ENCODE measurements at places on chromosomes 13 and 19. TPM values are rescaled to one million over a fixed set of nuclear protein-coding genes. Genes with fewer than 3 reads are reported as not detected.

- H3K4me3 ChIP-seq, result no peak overlapping the region
- H3K4me1 ChIP-seq, result no peaks in the 10 kb centered on the region
- no peak overlapping the region for H3K27ac ChIP-seq
- no peaks in the 10 kb centered on the region for H3K27me3 ChIP-seq
Measured at GRCh38 chr13:78576261-78576660, 27.1 kb downstream of the POU4F1 start.

GRCh38 chr13:60267498-60268202, 103.9 kb upstream of the DIAPH3 start:
- H3K4me3 ChIP-seq, result no peak overlapping the region
- no peak overlapping the region for H3K27ac ChIP-seq
- no peaks in the 10 kb centered on the region for H3K27me3 ChIP-seq
- H3K36me3 ChIP-seq, result no peaks in the 10 kb centered on the region
- H3K4me1 ChIP-seq, result no peaks in the 10 kb centered on the region

- peak; percentile 40 for DNase-seq
- H3K4me1 ChIP-seq, result peaks cover 20% of the 10 kb centered on the region
- no peaks in the 10 kb centered on the region for H3K36me3 ChIP-seq
- no peaks in the 10 kb centered on the region for H3K27me3 ChIP-seq
- H3K4me3 ChIP-seq, result peak overlapping the region; percentile 63
Measured at GRCh38 chr19:571566-571974, 826 bp upstream of the BSG start.

DNA sequence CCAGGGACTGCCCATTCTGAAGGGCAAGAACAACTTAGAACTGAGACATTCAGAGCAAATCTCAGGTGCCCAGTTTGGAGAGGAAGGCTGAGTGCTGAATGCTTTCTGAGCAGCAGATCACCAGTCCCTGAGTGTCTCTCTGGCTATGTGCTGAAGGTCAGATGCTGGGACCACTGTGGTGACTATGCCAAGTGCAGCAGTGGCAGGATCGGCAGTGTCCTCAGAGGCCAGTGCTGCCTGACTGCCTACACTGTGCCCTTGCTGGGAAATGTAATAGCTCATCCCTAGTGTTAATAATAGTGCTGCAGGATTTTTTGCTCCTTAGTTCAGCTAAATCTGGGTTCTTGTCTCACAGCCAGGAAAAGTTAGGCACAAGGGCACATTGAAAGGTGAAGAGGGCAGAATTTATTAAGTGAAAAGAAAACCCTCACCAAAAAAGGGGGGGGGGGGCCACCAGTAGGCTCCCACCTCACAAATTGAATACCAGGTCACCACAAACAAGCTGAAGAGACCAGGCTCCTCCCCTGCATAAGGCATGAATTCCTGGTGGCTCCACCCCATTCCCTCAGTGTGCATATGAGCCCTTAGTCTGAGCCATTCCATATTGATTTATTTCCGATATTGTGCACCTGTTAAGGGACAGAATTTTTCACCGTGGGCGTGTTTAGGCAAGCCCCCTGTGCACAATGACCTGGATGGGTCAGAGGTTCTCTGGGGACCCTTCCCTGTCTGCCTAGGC, 18.5 kb downstream of the RFXAP start:
- no peaks in the 10 kb centered on the region for H3K4me1 ChIP-seq
- H3K27me3 ChIP-seq, result no peaks in the 10 kb centered on the region

- peak; percentile 28 for DNase-seq
- H3K27me3 ChIP-seq, result no peaks in the 10 kb centered on the region
- H3K4me3 ChIP-seq, result no peak overlapping the region
- no peaks in the 10 kb centered on the region for H3K4me1 ChIP-seq
- H3K36me3 ChIP-seq, result no peaks in the 10 kb centered on the region
- H3K27ac ChIP-seq, result no peak overlapping the region
Measured at GRCh38 chr13:40371531-40372125, 294.8 kb downstream of the FOXO1 start.

- H3K36me3 ChIP-seq, result no peaks in the 10 kb centered on the region
- peaks cover 26% of the 10 kb centered on the region for H3K27me3 ChIP-seq
- peaks cover 5% of the 10 kb centered on the region for H3K4me1 ChIP-seq
- no peak overlapping the region for H3K4me3 ChIP-seq
Measured at GRCh38 chr19:35556846-35557538, 6.5 kb downstream of the ATP4A start.

GRCh38 chr19:33960566-33960965, 163.9 kb downstream of the KCTD15 start:
- DNase-seq, result no peak
- no peaks in the 10 kb centered on the region for H3K27me3 ChIP-seq
- no peaks in the 10 kb centered on the region for H3K4me1 ChIP-seq
- no peak overlapping the region for H3K4me3 ChIP-seq

DNA sequence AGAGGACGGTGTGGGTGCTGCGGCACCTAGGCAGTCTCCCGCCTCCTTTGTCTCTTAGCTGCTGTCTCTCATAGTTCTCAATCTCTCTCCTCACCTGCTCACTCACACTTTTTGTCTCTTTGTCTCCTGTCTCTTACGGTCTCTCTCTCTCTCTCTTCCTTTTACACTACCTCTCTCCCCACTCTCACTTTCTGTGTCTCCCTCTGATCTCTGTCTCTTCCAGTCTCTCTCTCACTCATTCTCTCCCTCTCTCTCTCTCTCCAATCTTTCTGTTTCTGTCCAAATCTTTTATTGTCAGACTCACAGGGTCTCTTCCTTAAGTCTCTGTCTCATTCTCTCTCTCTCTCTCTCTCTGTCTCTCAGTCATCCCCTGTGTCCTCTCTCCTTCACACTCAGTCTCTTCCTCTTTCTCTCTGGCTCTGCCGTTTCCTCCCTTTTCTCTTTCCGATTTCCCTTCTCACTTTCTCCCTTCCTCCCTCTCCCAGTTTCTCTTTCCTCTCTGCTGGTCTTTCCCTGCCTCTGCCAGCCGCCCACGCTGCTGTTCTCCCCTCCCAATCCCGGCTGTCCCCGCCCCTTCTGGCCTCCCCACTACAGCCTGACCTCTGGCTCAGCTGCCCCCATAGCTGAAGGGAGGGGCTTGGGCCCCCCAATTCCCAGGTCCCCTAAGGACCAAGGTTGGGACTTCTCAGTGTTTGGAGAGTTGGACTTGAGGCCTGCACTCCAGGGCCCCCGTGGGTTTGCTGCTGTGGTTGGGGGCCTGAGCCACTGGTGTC, at the start of gene PLEKHA4:
PLEKHA4 (minus strand) TSS at position 504 of the 773 bp plus-strand sequence. CDS start 997 bp downstream, outside the sequence.
- peak within 1 kb of the TSS; percentile 64 for H3K4me3 ChIP-seq
- no peaks in the 10 kb centered on the region for H3K27me3 ChIP-seq
- peak within 1 kb of the TSS; percentile 86 for H3K27ac ChIP-seq
- peaks cover 10% of the 10 kb centered on the region for H3K36me3 ChIP-seq

GRCh38 chr13:43751624-43752023, 35.1 kb downstream of the ENOX1 start:
- no peak overlapping the region for H3K27ac ChIP-seq
- DNase-seq, result no peak
- no peaks in the 10 kb centered on the region for H3K27me3 ChIP-seq
- H3K4me3 ChIP-seq, result no peak overlapping the region

GRCh38 chr19:11425719-11426457, 6.8 kb upstream of the RGL3 start:
- no peak for DNase-seq
- no peaks in the 10 kb centered on the region for H3K36me3 ChIP-seq
- no peaks in the 10 kb centered on the region for H3K4me1 ChIP-seq

- no peaks in the 10 kb centered on the region for H3K36me3 ChIP-seq
- no peak overlapping the region for H3K27ac ChIP-seq
- no peaks in the 10 kb centered on the region for H3K27me3 ChIP-seq
- peak; percentile 30 for DNase-seq
- no peaks in the 10 kb centered on the region for H3K4me1 ChIP-seq
Measured at GRCh38 chr13:105763851-105764250, 771.6 kb downstream of the EFNB2 start.

- no peak for DNase-seq
- no peak overlapping the region for H3K4me3 ChIP-seq
- no peaks in the 10 kb centered on the region for H3K36me3 ChIP-seq
- peaks cover 2% of the 10 kb centered on the region for H3K4me1 ChIP-seq
- no peaks in the 10 kb centered on the region for H3K27me3 ChIP-seq
Measured at GRCh38 chr13:50715402-50716146, 127.9 kb downstream of the DLEU7 start.

- DNase-seq, result no peak
- H3K27ac ChIP-seq, result no peak overlapping the region
- no peak overlapping the region for H3K4me3 ChIP-seq
- H3K27me3 ChIP-seq, result no peaks in the 10 kb centered on the region
- peaks cover 2% of the 10 kb centered on the region for H3K36me3 ChIP-seq
Measured at GRCh38 chr19:58355215-58355796, 2.0 kb upstream of the A1BG start.

DNA sequence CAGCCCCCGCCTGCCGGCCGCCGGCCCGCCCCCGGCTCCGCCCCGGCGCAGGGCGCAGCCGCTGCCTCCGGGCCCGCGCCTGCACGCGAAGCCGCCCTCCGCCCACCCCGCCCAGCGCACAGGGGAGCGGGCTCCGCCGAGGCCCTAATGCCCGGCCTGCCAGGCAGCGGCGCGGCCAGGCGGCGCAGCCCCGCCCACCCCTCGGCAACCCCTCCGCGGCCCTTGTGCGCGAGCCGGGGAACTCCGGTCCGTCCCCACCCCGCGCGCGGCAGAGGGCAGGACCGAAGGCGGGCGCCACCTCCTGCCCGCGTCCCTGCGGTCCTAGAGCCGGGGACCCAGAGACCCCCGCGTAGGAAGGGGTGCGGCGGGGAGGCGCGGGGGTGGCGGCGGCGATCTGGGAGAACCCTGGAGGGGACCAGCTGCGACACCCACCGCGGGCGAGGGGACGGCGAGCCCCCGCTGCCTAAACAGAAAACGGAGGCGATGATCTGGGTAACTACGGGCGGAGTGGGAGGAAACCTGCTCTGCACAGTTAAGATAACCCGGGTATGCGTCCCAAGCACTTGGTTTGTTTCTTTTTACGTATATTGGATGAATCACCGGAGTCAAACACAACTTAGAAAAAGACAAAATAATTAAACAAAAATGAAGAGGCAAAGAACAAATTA, 350 bp upstream of the USP12 start:
- H3K4me1 ChIP-seq, result peaks cover 7% of the 10 kb centered on the region
- H3K4me3 ChIP-seq, result peak overlapping the region; percentile 62
- DNase-seq, result peak; percentile 91
- peak overlapping the region; percentile 89 for H3K27ac ChIP-seq
- no peaks in the 10 kb centered on the region for H3K27me3 ChIP-seq

- H3K36me3 ChIP-seq, result no peaks in the 10 kb centered on the region
- DNase-seq, result peak; percentile 42
- H3K27ac ChIP-seq, result no peak overlapping the region
- H3K4me1 ChIP-seq, result no peaks in the 10 kb centered on the region
- no peaks in the 10 kb centered on the region for H3K27me3 ChIP-seq
Measured at GRCh38 chr13:28346154-28346553, 148.8 kb downstream of the FLT1 start.

DNA sequence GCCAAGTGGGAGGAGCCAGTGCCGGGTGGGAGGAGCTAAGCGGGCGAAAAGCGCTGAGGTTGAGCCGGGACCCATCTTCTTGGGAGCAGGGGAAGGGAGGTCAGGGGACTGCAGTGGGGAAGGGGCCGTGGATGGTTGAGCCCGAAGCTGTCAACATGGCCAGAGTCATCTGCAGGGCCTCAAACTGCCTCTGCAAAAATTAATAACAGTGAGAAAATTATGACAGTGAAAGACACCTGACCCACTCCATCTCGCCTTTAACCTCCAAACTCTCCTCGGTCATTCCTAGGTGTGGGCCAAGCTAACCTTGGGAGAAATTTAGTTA, 30.1 kb downstream of the ZNF557 start:
- no peaks in the 10 kb centered on the region for H3K4me1 ChIP-seq
- H3K27ac ChIP-seq, result peak overlapping the region; percentile 93
- H3K27me3 ChIP-seq, result no peaks in the 10 kb centered on the region

DNA sequence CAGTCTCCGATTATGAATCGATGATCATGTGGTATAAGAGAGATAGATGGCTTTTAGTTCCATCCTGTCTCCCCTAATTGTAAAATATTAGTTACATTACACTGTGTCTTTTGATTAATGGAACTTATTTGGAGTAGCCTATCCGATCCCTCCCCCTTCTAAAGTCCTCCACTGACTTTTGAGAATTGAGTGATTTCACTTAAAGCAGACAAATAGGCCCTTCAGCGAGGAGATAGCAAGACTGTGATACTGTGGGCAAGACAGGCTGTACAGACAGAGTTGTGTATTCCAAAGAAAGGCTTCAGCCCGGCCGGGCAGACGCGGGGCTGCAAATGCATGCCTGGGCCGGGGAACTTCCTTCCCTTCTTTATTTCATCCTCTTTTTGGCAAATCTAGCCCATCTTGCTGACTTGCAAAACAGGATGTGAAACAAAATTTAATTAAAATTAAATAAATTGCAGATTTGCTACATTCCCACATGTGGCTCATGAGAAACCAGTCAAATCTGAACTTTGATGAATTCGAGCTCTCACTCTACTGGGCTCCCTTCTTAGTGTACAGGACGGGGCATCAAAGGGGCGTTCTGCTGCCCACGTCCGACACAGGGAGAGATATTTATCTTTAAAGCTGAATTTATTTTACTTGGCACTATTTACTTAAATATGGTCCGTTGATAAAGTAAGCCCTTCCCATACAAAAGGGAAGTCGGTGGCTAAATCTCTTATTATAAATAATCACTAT, 314.8 kb downstream of the ZNF536 start:
- peaks cover 4% of the 10 kb centered on the region for H3K4me1 ChIP-seq
- H3K27me3 ChIP-seq, result peaks cover 5% of the 10 kb centered on the region
- no peak overlapping the region for H3K4me3 ChIP-seq
- H3K36me3 ChIP-seq, result no peaks in the 10 kb centered on the region

- H3K36me3 ChIP-seq, result no peaks in the 10 kb centered on the region
- no peak overlapping the region for H3K27ac ChIP-seq
- no peaks in the 10 kb centered on the region for H3K27me3 ChIP-seq
Measured at GRCh38 chr13:94454334-94454733, 25.1 kb downstream of the DCT start.

GRCh38 chr13:109273326-109273751, 513.0 kb downstream of the IRS2 start:
- no peak overlapping the region for H3K4me3 ChIP-seq
- peaks cover 6% of the 10 kb centered on the region for H3K4me1 ChIP-seq
- H3K27ac ChIP-seq, result peak overlapping the region; percentile 21
- peak; percentile 53 for DNase-seq

- DNase-seq, result no peak
- no peak overlapping the region for H3K27ac ChIP-seq
Measured at GRCh38 chr13:45240143-45240542, 39.3 kb upstream of the KCTD4 start.

GRCh38 chr19:56315077-56315828, 614 bp upstream of the ZSCAN5A start:
- no peaks in the 10 kb centered on the region for H3K36me3 ChIP-seq
- H3K4me3 ChIP-seq, result peak overlapping the region; percentile 89
- H3K27me3 ChIP-seq, result no peaks in the 10 kb centered on the region

HIPK4 gene
- total RNA-seq, result 0.17 TPM

SIGLEC12 gene
- total RNA-seq, result not detected

PNMA8C gene
- total RNA-seq, result 0.17 TPM

SNRNP70 gene
- total RNA-seq, result 142 TPM

ZNF93 gene
- 3.8 TPM for total RNA-seq

RELB gene
- total RNA-seq, result 11.7 TPM

ZNF547 gene
- total RNA-seq, result 4.6 TPM

PLVAP gene
- not detected for total RNA-seq

PPP1R13L gene
- 1.5 TPM for total RNA-seq

TBXA2R gene
- 0.77 TPM for total RNA-seq

ZNF530 gene
- 2.5 TPM for total RNA-seq

GNG14 gene
- not detected for total RNA-seq

PRR20E gene
- total RNA-seq, result not detected

Measured in fibroblast of lung (primary cell).